ENCODE measurements at places on chromosomes 6 and 20. TPM values are rescaled to one million over a fixed set of nuclear protein-coding genes. Genes with fewer than 3 reads are reported as not detected.

GRCh38 chr6:125746019-125746414 lies 3.4 kb upstream of the HEY2 start:
- no peak for DNase-seq

The CDH26 gene
- total RNA-seq: 0.29 TPM

DNA sequence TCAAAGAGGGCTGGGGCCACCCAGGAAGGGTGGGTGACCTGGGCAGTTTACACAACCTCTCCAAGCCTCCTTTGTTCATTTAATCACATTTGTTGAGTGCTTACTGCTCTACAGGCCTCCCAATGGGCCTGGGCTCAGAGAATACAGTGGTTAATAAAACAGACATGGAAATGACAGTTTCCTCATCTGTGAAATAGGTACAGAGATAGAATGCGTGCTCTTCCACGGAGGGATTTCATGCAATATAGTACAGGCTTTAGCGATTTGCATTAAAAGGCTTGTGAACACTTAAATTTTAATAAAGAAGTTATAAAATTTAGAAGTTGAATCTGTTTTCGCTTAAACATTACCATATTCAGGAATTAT lies 802 bp upstream of the FERMT1 start:
- DNase-seq: no peak

The BPIFB2 gene
- total RNA-seq: not detected

GRCh38 chr6:118306392-118307238 lies 241.5 kb upstream of the PLN start:
- DNase-seq: no peak

DNA sequence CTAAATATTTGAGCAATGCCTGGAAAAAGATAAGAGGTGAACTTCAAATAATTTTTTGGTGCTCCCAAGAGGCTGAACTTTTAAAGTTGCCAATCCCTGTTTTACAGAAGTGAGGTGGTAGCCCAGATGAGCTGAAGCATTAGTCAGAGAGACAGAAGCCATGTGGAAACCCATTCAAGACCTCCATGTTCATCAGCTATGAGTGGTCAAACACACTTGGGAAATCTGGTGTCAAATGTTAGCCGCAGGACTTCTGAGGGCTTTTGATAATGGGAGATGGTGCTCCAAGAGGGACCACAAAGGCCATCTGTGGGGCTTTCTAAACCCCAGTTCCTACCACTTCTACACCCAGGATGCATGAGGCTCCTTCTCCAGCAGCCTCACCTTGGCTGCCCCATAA lies 77.5 kb upstream of the MRPS10 start:
- DNase-seq: no peak

GRCh38 chr20:32355417-32355841 lies 2.7 kb upstream of the ASXL1 start:
- no peak for DNase-seq

DNA sequence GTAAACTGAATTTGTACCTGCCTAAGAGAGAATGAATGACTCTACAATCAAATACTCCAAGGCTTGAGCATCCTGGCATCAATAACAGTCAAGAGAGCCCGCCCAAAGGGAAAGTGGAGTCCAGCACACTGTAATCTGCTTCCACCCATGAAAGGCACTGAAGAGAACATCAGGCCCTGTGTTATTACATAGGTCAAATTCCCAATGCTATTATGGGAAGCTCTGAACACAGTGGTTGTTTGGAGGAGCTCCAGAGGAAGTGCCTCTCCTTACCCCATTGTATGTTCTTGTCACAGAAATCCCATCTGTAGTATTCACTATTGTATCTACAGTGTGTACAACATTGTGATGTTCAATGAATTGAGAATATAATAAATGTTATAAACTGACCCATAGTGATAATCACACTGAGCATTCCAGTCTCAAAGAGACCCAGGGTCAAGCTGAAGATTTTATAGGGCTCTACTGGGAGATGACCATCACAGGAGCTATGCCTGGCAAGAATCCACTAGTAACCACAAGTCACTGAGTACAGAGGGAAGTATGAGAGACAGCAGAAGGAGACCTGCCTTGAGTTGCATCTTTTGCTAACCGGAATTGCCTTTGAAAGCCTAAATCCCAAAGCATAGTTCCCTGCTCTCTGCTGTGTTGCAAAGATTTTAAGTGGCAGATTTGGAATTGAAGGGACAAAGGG lies 446.7 kb downstream of the GJA1 start:
- DNase-seq: no peak

GRCh38 chr20:38863024-38863851 lies 57.7 kb downstream of the PPP1R16B start:
- no peak for DNase-seq

GRCh38 chr6:137989664-137990063 lies 117.6 kb downstream of the PERP start:
- no peak for DNase-seq

- no peak for DNase-seq
These were observed 21.1 kb upstream of the ROS1 start for GRCh38 chr6:117446861-117447260.

- no peak for DNase-seq
These were observed 3.3 kb upstream of the APMAP start for GRCh38 chr20:24995741-24996448.

DNA sequence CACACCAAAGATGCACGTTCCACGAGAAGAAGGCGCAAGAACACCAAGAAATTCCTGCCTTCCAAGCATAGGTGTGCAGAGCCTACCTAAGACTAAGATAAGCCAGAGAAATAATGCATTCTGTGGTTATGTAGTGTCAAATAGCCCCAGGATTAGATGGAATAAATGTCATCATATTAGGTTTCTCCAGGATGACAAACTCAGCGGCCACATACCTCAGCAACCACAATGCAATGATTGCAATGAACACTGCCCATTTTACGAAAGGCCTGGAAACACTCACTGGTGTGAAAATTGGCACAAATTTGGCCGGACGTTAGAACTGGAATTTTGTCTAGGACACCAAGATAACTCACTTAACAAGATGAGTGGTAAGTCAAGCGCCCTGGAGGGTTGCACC lies 129.7 kb downstream of the SLC22A3 start:
- DNase-seq: no peak

The EEF1A2 gene
- total RNA-seq: 20.0 TPM

All from epithelial cell of proximal tubule (primary cell).